Mucosa of descending colon (tissue), 3 donors: ENCODE measurements at places on chromosomes 12 and 14. TPM values are rescaled to one million over a fixed set of nuclear protein-coding genes. Genes with fewer than 3 reads are reported as not detected.

GRCh38 chr14:34629344-34629656, 648 bp downstream of the SNX6 start:
- DNase-seq = no peak

BMAL2 gene
- 2.2 TPM for total RNA-seq

GLI1 gene
- total RNA-seq = 1.9 TPM

LRP1-AS gene
- not detected for total RNA-seq

DNA sequence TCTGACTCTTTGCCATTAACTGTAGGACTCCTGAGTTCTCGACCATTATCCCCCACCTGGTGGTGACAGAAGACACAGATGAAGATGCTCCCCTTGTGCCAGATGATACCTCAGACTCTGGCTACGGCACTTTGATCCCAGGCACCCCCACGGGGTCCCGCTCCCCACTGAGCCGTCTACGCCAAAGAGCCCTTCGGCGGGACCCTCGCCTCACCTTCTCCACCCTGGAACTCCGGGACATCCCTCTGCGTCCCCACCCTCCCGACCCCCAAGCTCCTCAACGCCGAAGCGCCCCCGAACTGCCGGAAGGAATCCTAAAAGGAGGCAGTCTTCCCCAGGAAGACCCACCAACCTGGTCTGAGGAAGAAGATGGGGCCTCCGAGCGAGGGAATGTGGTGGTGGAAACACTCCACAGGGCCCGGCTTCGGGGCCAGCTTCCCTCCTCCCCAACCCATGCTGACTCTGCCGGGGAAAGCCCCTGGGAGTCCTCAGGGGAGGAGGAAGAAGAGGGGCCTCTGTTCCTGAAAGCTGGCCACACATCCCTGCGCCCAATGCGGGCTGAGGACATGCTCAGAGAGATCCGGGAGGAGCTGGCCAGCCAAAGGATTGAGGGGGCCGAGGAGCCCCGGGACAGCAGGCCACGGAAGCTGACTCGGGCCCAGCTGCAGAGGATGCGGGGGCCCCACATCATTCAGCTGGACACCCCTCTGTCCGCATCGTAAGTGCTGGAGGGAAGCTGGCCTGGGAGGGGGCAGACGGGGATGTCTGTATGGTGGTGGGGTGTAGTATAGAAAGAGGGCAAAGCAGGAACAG, 14.4 kb downstream of the TNFRSF1A start:
- DNase-seq = no peak

- DNase-seq = no peak
Observed at GRCh38 chr14:40623643-40624042, 983.0 kb upstream of the LRFN5 start.

RD3L gene
- not detected for total RNA-seq

TRIM9 gene
- total RNA-seq = 0.72 TPM

GRCh38 chr14:50122291-50122690, 5.9 kb upstream of the VCPKMT start:
- DNase-seq = no peak

KIF26A gene
- 3.8 TPM for total RNA-seq

GRCh38 chr14:104563742-104564615, 15.6 kb upstream of the C14orf180 start:
- DNase-seq = peak; percentile 80

DNA sequence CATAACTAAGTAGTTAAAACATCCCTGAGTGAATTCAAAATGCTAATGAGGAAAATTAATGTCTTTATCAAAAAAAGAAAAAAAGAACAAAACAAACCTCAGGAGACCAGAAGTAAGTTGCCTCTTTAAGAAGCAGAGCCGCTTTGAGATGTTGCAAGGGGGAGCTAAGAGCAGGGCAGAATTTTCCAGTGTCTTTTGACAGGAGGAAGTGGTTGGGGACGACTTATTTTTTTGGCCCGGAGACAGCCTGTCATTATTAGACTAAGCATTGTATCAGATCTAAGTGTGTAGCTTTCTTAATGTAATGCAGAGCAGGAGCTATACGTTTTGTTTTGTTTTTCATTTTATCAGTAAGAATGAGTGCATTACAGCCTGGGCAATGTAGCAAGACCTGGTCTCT, 206.6 kb downstream of the CACNA1C start:
- DNase-seq = no peak

- no peak for DNase-seq
Observed at GRCh38 chr12:58346032-58346632, 404.8 kb downstream of the ATP23 start.

DNA sequence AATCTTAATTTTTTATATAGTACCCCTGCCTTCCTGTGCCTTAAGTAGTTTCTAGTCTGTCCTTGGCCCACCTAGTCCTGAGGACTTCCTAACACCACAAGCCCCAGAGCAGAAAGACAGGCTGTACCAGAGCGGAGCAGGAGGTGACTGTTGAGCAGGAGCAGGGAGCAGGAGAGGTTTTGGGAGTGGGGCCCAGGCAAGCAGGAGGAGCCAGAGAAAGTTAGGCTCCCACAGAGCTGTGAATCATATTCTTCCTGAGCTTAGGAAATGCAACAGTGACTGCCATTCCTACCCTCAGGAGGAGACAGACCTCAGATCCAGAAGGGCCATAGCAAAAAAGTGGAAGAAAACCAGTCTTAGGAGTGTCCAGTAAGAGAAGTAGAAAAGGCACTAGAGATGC, 28.3 kb upstream of the COL2A1 start:
- DNase-seq = no peak

GPRC5D gene
- total RNA-seq = not detected

DNA sequence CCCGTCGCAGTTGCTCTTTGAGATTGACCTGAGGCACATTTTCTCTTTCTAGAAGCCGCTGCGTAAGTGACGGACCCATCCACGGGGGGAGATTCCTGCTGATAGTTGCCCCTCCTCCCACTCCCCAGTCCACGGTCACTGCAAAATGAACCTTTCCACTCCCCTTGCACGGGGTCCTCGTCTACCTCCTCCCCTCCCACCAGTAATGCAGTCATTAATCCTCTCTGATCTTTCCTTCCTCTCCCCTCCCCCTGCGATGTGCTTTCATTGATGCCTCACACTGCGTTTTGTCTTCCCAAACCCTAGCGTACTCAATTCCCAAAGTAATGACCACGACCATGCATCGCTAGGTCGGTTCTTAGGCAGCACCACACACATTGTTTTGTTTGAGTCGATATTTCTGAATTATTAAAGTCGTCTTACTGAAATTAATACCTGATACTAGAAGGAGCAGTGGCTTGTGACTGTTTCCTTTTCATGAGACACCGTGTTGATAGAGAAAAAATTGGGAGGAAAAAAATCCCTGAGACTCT, 857 bp downstream of the ETNK1 start:
- DNase-seq = peak; percentile 58

GRCh38 chr14:24075485-24076301, 4.3 kb downstream of the CPNE6 start:
- DNase-seq = no peak

- DNase-seq = no peak
Observed at GRCh38 chr12:118549510-118549980, 173.2 kb downstream of the SUDS3 start.

CRACR2A gene
- 26.9 TPM for total RNA-seq

DNA sequence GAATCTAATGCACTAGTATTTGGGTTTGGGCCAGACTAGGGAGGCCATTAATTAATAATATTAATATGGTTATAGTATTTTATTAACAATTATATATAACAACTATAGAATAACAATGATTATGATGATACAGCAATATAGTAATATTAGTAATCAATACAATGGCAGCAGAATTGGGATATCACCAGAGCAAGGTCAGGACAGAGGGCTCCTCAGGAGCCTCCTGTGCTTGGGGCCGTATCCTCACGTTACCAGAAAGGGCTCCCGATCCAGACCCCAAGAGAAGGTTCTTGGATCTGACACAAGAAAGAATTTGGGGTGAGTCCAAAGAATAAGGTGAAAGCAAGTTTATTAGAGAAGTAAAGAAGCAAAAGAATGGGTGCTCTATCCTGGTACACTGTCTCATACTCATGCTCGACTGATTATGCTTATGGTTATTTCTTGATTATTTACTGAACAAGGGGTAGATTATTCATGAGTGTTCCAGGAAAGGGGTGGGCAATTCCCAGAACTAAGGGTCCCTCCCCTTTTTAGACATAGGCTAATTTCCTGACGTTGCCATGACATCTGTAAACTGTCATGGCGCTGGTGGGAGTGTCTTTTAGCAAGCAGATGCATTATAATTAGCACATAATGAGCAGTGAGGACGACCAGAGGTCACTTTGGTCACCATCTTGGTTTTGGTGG, 61.6 kb downstream of the RIN3 start:
- DNase-seq = no peak

DNA sequence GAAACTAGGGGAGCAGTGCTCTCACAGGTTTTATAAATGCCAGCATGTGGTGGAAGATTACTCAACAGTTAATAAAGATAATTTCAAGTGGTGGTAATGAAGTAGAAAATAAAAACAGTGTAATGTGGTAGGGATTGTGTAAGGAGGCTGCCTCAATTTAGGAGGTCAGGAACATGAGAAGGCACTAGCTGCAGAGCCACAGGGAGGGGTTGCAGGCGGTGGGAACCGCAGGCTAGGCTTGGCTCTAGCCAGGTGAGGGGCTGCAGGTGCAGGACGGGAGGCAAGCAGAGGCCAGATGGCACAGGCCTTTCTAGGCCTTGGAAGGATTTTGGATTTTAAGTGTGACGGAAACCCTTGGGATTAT, 768 bp downstream of the METTL25 start:
- peak; percentile 24 for DNase-seq

- no peak for DNase-seq
Observed at GRCh38 chr14:79328863-79329262, 882.4 kb downstream of the DIO2 start.

DNA sequence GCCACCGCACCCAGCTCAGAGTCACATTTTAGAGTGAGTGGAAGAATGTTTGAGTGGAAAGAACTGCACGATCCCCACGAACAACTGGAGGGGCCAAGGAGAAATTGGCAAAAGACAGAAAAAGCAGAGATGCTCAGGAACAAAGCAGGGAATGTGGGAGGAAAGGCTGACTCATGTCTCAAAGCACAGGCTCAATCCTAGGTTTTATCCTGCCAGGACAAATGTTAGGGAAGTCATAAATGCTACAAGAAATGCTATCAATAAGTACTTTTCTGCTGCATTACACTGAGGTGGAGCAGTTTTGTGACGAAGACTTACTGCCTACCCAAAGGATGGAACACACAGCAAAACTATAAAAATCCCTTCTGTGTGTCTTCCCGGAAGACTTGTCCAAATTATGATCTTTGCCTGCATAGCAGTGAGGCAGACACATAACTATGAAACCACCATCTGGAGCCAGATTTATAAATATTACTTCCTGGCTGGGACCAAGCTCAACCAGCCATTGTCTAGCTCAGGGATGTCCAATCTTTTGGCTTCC, 26.7 kb downstream of the NIN start:
- DNase-seq = no peak

DNA sequence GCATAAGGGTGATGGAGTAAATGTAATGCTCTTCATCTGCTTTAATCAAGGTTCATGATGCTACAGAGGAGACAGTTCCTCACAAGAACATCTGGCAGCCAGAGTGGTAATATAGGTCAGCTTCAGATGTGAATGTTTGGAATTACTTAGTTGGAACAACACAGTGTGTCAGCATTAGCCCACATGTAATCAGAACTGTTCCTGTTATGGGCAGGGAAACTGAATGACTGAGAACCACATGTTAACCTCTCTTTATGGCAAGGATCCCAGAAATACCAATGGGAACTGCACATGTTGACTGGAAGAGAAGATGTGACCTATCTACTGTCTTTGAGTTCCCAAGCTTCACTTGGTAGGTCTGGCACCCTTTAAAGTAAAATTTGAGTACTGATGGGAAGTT, 390.1 kb upstream of the PDE3A start:
- no peak for DNase-seq

GRCh38 chr12:38490941-38491340, 174.4 kb downstream of the ALG10B start:
- DNase-seq = no peak

DNA sequence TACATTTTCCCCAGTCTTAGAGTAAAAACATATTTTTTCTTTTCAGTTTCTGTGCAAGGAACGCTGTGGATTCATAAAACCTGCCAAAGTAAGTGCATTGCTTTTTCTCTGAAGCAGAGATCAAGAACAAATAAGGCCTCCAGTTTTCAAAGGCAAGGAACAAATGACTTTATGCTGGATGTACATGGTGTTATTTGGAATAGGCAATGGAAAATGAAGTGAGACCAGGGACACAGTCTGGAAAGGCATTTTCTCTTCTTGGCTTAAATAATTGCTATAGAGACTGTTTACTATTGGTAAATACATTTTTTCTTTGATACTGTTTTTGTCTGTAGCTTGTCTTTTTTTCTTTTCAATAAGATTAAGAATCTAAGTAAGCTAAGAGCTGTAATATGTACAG, 725.9 kb upstream of the MDGA2 start:
- no peak for DNase-seq

DNA sequence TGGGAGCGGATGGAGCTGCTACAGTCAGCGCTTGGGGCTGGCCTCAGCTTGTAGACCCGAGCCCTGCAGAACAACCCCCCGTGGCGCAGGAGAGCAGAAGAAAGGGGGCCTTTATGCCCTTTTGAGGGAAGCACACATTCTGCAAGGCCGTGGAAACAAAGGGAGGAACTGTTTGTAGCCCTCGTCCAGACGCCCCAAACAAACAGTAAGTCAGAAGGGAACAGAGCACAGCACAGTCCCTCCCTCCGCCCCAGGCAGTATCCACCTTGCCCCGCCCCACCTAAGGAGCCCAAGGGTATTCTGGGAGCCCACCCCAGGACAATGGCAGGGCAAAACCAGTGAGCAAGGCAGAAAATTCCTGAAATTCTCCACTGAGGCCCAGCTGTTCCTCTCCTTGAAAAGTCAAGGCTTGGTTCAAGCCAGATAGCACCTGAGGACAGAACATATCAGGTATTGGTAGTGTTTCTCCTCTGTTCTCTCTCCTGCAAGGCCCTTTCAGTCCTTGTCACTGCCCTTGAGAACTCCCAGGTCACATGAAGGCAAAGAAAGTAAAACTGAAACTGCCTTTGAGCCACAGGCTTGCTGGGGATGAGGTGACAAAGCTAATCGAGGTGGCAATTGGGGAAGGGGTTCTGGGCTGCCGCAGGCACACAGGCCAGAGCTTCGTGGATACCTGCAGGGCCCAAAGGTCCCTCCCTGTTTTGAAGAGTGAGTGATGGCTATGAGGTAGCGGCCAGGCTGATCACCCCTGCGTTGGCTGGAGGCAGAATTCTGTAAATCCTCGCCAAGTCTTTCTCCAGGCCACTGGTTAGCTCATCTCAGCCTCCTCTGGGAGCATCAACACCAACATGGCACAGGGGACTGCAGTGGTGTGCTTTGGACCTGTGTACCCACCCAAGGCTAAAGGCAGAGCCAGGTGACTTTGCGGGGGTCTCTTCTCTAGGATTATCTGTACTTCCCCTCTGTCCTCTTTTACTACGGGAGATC, 499 bp downstream of the DGLUCY start:
- DNase-seq = peak; percentile 81

DNA sequence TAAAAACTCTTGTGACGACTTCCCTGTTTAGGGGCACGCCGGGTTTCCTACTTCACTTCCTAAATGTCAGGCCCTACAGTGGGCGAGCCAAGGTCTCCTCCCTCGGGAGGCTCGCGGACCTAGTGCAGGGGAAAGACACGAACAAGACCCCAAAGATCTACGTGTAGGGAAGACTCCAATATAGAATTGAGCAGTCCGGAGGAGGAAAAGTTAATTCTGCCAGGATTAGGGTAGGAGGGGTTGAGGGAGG, 564 bp downstream of the ATXN3 start:
- peak; percentile 66 for DNase-seq
